Naive thymus-derived CD4-positive, alpha-beta T cell (primary cell): ENCODE measurements at places on chromosomes 2 and 18. TPM values are rescaled to one million over a fixed set of nuclear protein-coding genes. Genes with fewer than 3 reads are reported as not detected.

- no peaks in the 10 kb centered on the region for H3K4me1 ChIP-seq
- H3K27ac ChIP-seq: no peak overlapping the region
- H3K36me3 ChIP-seq: no peaks in the 10 kb centered on the region
- DNase-seq: no peak
Observed at GRCh38 chr2:98153481-98153880, 66.5 kb downstream of the VWA3B start.

DNA sequence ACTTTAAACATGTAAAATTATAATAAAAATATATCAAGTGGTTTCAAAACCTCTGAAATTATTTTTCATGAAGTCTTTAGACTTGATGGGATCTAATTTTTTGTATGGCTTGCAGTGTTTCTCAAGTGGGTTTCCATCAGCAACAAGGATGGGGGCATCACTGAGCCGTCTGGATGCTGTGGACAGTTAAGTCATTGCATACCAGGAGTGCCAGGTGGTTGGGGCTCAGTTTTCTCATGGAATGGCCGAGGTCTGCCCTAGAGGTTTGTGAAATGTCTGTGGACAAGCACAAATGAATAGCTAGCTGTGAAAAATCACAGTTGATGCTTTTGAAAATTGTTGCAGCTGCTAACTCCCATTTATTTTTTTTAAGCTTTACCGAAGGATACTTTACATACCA is 1.7 kb downstream of the PRELID3A start:
- H3K36me3 ChIP-seq: no peaks in the 10 kb centered on the region
- peaks cover 9% of the 10 kb centered on the region for H3K4me1 ChIP-seq
- no peaks in the 10 kb centered on the region for H3K27me3 ChIP-seq
- DNase-seq: no peak

DNA sequence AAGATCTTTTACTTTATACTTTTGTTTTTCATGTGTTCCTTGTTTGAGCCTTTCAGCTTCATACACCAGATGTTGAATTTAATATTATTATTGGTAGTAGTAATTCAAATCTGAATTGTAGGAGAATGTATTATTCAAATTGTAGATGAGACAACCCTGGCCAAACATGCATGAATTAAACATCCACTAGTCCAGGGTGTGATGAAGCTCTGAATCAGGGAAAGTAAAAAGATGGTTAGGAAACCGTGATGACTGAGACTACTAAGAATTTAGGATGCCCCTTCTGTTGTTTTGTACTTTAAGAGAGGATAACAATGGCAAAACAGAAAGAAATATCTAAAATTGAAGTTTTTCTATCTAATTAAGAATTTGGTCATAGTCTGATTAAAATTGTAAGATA is 227.8 kb upstream of the CDH2 start:
- no peak overlapping the region for H3K4me3 ChIP-seq
- H3K27me3 ChIP-seq: no peaks in the 10 kb centered on the region
- DNase-seq: no peak

GRCh38 chr2:69830045-69830905 is 815 bp downstream of the GMCL1 start:
- DNase-seq: peak; percentile 57
- H3K4me1 ChIP-seq: peaks cover 17% of the 10 kb centered on the region
- peak overlapping the region; percentile 84 for H3K27ac ChIP-seq
- no peaks in the 10 kb centered on the region for H3K27me3 ChIP-seq
- H3K4me3 ChIP-seq: peak overlapping the region; percentile 81
- peaks cover 5% of the 10 kb centered on the region for H3K36me3 ChIP-seq

- no peaks in the 10 kb centered on the region for H3K4me1 ChIP-seq
- H3K27ac ChIP-seq: no peak overlapping the region
- DNase-seq: no peak
- no peak overlapping the region for H3K4me3 ChIP-seq
- H3K36me3 ChIP-seq: no peaks in the 10 kb centered on the region
- no peaks in the 10 kb centered on the region for H3K27me3 ChIP-seq
Observed at GRCh38 chr2:231013820-231014219, 17.9 kb downstream of the SPATA3 start.

GRCh38 chr2:215881582-215881981 is 131.8 kb downstream of the MREG start:
- no peak for DNase-seq
- H3K36me3 ChIP-seq: no peaks in the 10 kb centered on the region
- no peak overlapping the region for H3K27ac ChIP-seq
- H3K4me1 ChIP-seq: no peaks in the 10 kb centered on the region
- H3K4me3 ChIP-seq: no peak overlapping the region

DNA sequence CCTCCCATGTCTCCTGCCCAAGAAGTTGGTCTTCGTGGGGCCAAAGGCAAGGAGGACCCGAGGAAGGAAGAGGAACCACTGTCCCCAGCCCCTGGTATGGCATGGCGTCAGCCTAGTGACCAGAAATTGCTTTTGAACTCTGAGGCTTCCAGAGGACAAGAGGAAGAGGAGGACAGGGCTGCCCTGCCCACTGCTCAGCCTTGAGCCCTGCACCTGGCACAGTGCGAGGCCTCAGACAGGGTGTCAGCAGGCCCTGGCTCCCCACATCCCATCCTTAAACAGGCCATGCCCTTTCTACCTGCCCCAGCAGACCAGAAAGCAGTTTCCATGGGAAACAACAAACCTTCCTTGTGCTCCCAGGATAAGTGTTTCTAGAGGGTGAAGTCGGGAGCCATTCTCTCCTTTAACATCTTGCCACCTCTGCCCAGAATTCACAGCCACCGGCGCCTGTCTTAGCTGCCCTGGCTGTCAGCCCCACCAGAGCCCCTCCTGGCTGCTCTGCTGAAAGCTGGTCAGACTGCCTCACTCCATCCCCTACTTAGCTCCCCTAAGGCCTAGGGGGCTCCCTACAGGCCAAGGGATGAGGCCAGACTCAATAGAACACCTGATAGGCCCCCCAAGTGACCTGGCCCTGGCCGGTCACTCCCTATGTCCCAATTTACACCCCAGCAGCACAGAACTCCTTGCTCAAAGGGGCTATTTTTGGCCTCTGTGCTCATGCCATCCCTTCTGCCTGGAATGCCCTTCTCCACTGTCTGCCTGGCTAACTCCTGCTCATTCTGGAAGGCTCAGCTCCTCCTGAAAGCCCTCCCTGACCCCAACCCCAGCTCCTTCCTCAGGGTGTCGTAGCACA is 20.6 kb downstream of the ATOH8 start:
- DNase-seq: no peak
- no peaks in the 10 kb centered on the region for H3K4me1 ChIP-seq
- H3K36me3 ChIP-seq: no peaks in the 10 kb centered on the region

DNA sequence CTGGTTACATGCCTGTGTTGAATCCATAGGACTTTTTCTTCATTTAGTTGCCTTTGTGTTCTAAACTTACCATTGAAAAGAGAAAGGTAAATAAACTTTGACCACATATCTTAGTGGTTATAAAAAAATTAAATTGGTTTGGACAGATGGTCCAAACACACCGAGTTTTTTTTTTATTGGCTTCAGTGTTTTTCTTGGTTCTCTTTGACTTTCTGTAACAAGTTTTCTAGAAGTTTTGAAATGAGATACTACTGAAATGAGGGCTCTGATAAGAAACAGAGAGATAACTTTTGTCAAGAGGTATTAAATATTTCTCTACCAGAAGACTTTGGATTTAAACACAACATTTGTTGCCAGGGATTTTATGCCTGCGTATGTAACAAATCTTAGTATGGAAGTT is 20.7 kb downstream of the SPTBN1 start:
- H3K4me1 ChIP-seq: no peaks in the 10 kb centered on the region
- no peaks in the 10 kb centered on the region for H3K27me3 ChIP-seq
- H3K36me3 ChIP-seq: no peaks in the 10 kb centered on the region
- no peak overlapping the region for H3K4me3 ChIP-seq

DNA sequence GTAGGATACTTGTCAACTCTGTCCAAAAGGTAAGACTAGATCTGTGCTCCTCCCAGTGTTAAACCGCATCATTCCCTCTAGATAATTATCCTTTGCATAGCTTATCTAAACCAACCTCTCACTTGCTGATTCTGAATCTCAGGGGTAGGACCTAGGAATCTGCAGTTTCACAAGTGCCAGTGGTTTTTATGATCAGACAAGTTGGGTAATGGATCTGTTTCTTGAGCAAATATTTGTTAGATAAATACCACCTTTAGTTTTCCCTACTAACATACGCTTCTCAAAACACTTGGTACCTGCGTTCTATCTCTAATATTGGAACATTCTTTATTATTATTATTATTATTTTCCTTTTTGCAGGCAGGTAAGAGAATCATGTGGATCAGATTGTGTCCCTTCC is 439.9 kb downstream of the PTPRM start:
- H3K27me3 ChIP-seq: no peaks in the 10 kb centered on the region
- no peak overlapping the region for H3K27ac ChIP-seq
- H3K4me1 ChIP-seq: no peaks in the 10 kb centered on the region
- no peak for DNase-seq
- H3K36me3 ChIP-seq: no peaks in the 10 kb centered on the region

DNA sequence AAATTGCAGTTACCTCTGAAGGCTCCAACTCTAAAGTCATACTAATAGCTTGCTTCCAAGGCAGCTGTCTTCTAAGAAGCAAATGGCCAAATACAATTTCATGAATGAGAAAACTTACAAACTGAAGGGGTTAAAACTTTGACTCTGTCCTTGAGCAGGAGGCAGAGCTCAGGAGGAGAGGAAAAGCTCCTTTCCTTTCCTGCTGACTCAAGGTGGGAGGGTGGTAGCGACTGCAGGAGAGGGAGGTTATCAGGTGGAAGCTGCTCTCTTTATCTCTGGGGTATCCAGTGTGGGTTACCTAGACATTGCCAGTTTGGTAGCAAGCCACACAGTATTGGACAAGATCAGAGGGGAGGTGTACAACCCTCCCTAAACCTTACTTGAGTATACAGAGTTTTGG is 2.7 kb upstream of the EFEMP1 start:
- peaks cover 8% of the 10 kb centered on the region for H3K27me3 ChIP-seq
- no peak overlapping the region for H3K27ac ChIP-seq
- no peak overlapping the region for H3K4me3 ChIP-seq
- H3K36me3 ChIP-seq: no peaks in the 10 kb centered on the region
- DNase-seq: no peak
- H3K4me1 ChIP-seq: no peaks in the 10 kb centered on the region

DNA sequence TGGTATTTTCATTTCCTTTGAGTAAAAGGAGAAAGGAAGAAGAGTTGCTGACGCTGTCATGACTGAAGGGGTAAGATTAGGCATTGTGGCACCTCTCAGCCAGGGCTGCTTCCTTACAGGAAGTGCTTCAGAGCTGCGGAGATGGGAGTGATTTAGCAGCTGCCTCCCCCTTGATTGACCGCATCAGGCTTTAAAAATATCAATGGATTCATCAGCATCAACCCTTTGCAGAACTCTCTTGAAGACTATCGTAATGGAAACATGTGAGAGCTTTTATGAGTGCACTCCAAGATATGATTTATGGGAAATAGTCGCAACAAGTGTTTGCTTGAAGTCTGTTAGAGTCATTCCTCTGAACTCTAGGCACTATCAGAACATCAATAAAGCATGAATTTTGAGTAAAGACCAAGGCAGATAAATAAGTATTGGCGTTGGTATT is 141.1 kb downstream of the CSRNP3 start:
- DNase-seq: no peak
- no peaks in the 10 kb centered on the region for H3K36me3 ChIP-seq
- H3K4me1 ChIP-seq: no peaks in the 10 kb centered on the region

GRCh38 chr18:51123936-51124486 is 73.5 kb downstream of the MEX3C start:
- no peaks in the 10 kb centered on the region for H3K27me3 ChIP-seq
- no peak overlapping the region for H3K4me3 ChIP-seq
- no peak overlapping the region for H3K27ac ChIP-seq
- DNase-seq: no peak
- no peaks in the 10 kb centered on the region for H3K4me1 ChIP-seq

GRCh38 chr2:15797231-15797938 is 143.0 kb upstream of the MYCN start:
- H3K4me1 ChIP-seq: no peaks in the 10 kb centered on the region
- H3K36me3 ChIP-seq: no peaks in the 10 kb centered on the region
- H3K4me3 ChIP-seq: no peak overlapping the region
- H3K27me3 ChIP-seq: no peaks in the 10 kb centered on the region

GRCh38 chr2:1715184-1716013 is 28.9 kb downstream of the PXDN start:
- no peaks in the 10 kb centered on the region for H3K27me3 ChIP-seq
- DNase-seq: no peak
- no peak overlapping the region for H3K27ac ChIP-seq
- H3K4me1 ChIP-seq: no peaks in the 10 kb centered on the region
- no peaks in the 10 kb centered on the region for H3K36me3 ChIP-seq

GRCh38 chr2:85737481-85737880 is 16.3 kb upstream of the ATOH8 start:
- DNase-seq: no peak
- no peaks in the 10 kb centered on the region for H3K27me3 ChIP-seq
- H3K27ac ChIP-seq: no peak overlapping the region
- H3K4me1 ChIP-seq: no peaks in the 10 kb centered on the region
- no peak overlapping the region for H3K4me3 ChIP-seq

GRCh38 chr2:142883526-142883925 is 6.1 kb downstream of the KYNU start:
- no peak overlapping the region for H3K4me3 ChIP-seq
- no peak overlapping the region for H3K27ac ChIP-seq
- H3K36me3 ChIP-seq: no peaks in the 10 kb centered on the region
- no peaks in the 10 kb centered on the region for H3K27me3 ChIP-seq
- no peaks in the 10 kb centered on the region for H3K4me1 ChIP-seq

DNA sequence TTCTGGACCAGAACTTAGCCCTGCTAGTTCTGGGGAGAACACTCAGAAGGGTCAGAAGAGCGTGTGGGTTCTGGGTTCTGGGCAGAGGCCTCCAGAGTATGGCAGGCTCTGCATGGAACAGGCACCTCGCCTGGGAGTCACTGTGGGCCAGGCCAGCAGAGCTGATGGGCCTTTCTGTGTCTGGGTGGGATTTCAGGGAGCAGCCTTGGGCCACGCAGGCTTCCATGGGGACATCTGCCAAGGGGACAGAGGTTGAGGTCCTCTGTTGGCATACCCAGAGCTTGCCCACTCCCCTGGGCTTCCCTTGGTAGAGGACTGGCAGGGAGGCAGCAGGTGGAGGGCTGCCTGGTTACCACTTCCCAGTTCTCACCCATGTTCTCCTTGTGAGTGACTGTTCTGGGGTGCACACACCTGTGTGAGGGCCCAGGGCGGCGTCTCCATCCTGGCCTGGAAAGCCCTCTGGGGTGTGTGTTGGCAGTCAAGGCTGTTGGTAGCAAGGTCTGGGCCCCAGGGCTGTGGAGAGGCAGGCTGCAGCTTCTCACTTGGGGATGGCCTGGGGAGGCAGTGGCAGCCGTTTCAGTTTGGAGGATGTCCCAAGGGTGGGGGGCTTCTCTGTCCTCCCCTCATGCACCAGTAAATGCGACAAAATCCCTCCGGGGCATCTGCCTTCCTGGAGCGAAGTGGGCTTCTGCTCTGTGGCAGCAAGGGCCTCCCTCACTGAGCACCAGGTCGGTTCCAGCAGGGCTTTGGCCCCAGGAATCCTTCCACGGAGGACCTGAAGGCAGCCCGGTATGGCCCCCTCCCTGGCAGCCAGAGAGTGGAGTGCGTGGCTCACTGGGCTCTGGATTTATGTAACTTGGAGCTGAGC is 74.6 kb upstream of the HDAC4 start:
- H3K36me3 ChIP-seq: no peaks in the 10 kb centered on the region
- DNase-seq: no peak
- H3K27ac ChIP-seq: no peak overlapping the region
- no peaks in the 10 kb centered on the region for H3K27me3 ChIP-seq
- no peaks in the 10 kb centered on the region for H3K4me1 ChIP-seq

INHBB gene
- not detected for total RNA-seq

RAB6C gene
- total RNA-seq: not detected

SP110 gene
- total RNA-seq: 117 TPM

MERTK gene
- 1.3 TPM for total RNA-seq

IL1RL1 gene
- 4.9 TPM for total RNA-seq

SNED1 gene
- 20.3 and 26.5 TPM in 2 replicates for total RNA-seq

MARS2 gene
- 12.1 and 13.6 TPM in 2 replicates for total RNA-seq

SLC4A5 gene
- total RNA-seq: 18.9 TPM
